ENCODE measurements at places on chromosomes 1 and 21.

GRCh38 chr1:186112280-186112679, 262.8 kb downstream of the TPR start:
- no peak for DNase-seq

- no peak for DNase-seq
Observed at GRCh38 chr1:184004935-184005334, 32.6 kb downstream of the COLGALT2 start.

GRCh38 chr1:2174348-2175054, 20.1 kb downstream of the FAAP20 start:
- DNase-seq, result peak; percentile 51

- no peak for DNase-seq
Observed at GRCh38 chr1:9655836-9656235, 4.3 kb downstream of the PIK3CD start.

- no peak for DNase-seq
Observed at GRCh38 chr21:38777531-38777930, 28.2 kb upstream of the ETS2 start.

DNA sequence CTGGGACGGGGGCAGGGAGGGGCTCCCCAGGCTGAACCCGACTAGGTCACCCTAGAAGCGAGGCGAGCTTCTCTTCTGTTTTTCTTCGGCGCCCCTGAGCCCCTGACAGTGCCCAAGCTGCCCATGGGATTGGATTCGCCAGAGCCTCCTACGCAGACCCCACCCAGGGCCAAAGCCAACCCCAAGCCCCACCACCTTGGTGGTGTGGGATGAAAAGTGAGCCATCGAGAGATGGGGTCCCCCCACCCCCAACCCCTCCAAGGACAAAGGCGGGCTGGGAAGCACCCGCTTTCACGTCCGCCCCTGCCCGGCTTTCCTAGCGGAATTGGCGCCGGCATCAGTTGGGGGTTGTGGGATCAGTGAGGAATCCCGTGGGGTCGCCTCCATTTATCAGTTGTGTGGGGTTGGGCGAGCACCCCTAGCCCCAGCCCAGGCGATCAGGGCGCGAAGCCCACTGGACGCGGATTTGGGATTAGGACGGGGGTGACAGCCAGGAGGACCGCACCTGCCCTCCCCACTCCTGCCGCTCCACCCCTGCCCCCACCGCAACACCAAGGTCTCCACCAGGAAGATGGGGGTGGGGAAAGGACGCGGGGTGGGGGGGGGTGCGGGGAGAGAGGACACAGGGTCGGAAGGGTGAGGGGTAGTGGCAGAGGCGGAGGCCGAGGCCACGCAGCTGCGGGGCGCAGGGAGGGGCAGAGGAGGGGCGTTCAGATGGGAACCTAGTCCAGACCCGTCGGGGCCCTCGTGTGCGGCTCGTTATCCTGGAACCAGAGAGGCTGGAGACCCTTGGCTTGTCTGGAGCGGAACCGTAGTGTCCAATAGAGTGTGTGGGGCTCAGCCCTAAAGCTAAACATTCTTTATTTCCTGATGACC, 4.4 kb downstream of the TSPEAR start:
- peak; percentile 4 for DNase-seq

DNA sequence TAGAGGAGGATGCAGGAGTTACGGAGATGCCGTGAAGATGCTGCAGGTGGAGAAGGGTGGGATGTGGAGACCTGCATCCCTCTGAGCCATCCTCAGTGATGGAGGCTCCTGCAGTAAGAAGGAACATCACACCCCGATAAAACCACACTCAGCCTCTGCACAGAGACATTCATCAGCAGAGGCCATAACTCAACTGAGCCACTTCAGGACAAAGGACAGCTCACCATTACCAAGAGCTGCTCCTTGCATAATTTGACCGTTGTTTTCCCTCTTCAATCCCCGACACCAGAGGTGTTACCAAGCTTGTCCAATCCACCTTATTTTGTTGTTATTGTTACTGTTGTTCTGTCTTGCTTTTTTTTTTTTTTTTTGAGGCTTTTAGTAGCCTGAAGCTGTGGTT, 543.9 kb downstream of the AJAP1 start:
- no peak for DNase-seq

GRCh38 chr1:14339288-14339687, 259.2 kb upstream of the KAZN start:
- no peak for DNase-seq

- no peak for DNase-seq
Observed at GRCh38 chr1:4086085-4086850, 186.2 kb upstream of the C1orf174 start.

- peak; percentile 50 for DNase-seq
Observed at GRCh38 chr1:15100121-15100879, 53.2 kb upstream of the TMEM51 start.

DNA sequence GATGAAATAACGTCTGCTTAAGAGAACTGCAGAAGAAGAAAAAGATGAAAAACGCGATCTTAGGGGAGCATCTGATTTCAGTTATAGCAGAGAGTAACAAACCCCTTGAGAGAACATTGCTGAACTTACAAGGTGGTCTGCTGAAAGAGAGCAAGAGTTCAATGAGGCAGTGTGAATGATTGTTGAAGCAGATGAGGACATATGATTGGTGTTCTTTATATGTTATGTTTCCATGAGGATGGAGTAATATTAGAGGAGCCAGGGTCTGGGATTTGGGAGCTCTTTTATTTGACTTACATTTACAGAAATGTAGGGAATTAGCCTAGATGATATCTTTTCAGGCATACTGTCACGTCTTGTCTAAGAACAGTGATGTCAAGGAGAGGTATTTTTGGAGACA, 1302.0 kb downstream of the KCNT2 start:
- DNase-seq, result no peak

- DNase-seq, result no peak
Observed at GRCh38 chr1:220040028-220040596, 6.2 kb downstream of the EPRS1 start.

GRCh38 chr21:38774586-38775285, 31.0 kb upstream of the ETS2 start:
- no peak for DNase-seq

DNA sequence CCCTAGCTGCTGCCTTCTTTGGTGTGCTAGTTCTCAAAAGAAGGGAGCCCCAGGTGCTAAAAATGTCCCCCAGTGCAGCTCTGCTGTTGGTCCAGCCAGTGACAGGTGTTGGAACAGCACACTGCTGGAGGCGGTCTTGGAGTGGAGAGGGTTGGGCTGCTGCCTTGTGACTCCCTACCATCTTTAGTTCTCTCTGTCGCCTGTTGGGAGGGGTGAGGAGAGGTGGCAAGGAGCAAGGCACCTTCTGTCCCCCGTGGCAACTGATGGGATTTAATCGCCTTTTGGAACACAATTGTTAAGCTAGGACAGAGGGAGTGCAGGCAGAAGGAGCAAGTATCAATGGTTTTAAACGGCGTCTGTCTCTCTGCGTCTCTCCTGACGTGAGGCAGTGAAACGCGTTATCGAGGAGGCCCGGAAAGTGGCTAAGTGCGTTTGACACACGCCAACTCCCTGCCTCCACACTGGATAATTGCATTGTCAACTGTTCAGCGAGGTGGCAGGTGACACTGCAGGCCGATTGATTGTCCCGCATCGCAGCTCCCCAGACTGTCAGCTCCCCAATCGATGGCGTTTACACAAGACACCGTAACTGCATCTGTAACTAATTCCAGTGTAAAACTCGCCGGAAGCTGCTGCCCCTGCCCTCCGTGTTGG, 34.0 kb downstream of the TMEM53 start:
- no peak for DNase-seq

GRCh38 chr1:67323087-67323486, 15.4 kb downstream of the IL12RB2 start:
- no peak for DNase-seq

DNA sequence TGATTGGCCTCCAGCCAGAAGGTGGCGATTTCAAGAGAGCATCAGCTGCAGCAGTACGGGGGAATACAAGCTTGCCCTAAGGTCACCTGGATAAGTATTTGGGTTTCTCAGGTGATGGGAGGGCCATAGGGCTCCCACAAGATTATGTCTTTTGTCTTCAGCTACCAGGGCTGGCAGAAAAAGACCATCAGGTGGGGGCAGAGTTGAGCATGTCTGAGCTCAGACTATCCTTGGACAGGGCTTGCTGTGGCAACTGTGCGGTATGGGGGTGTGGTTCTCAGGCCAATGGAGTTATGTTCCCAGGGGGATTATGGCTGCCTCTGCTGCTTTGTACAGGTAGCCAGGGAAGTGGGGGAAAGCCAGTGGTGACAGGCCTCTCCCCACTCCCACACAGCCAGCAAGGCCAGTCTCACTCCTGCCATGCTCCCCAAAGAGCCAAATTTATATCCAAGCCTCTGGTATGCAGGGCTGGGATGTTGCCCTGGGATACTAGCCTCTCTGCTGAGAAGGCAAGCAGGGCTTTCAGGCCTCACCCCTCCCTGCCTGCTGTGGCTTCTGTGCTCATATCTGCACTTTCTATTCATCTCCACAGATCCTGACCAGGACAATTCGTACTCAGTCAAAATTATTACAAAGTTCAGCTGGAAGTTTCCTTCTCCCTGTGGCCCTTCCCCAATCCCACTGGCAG, 26.6 kb upstream of the CD84 start:
- no peak for DNase-seq

DNA sequence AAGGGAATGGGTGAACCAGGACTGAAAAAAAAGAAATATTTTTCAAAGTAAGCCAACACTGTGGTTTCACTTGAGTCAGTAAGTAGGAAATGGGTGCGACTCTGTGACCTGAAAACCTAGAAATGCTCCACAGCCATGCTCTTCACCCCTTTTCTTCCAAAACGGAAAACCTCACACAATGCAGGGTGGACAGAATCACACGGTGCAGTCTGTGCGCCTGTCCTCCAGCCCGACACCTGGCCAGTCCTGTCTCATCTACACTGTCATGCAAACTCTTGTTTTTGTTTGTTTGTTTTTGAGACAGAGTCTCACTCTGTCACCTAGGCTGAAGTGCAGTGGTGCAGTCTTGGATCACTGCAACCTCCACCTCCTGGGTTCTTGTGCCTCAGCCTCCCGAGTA, 53.3 kb downstream of the B3GALT5 start:
- DNase-seq, result peak; percentile 9

DNA sequence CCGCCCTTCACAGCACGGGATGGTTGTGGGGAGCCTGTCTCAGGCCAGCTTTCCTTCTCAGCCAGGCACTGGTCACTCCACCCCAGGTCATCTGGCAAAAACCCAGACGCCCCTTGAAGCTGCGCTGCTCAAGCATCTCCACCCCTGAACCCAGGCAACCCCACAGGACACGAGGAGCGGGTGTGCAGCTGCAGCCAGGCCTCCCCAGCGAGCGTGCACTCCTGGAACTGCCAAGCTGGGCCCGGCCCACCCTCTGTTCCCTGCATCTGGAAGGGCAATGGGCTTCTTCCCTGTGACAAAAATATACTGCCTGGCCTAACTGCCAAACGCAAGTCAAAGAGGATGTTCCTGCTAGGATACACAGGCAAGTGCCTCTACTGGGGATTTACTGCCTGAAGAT, 39.7 kb downstream of the SLC66A1 start:
- no peak for DNase-seq

- DNase-seq, result no peak
Observed at GRCh38 chr1:10736634-10737586, 59.5 kb downstream of the CASZ1 start.

- DNase-seq, result no peak
Observed at GRCh38 chr1:85612704-85613361, 32.3 kb downstream of the CCN1 start.

- no peak for DNase-seq
Observed at GRCh38 chr1:183777328-183777727, 27.6 kb upstream of the RGL1 start.

GRCh38 chr1:173015629-173016028, 35.1 kb downstream of the TNFSF18 start:
- no peak for DNase-seq

GRCh38 chr1:165173818-165174217, 182.7 kb downstream of the LMX1A start:
- DNase-seq, result no peak

GRCh38 chr1:234583755-234584419, 26.1 kb downstream of the IRF2BP2 start:
- no peak for DNase-seq

DNA sequence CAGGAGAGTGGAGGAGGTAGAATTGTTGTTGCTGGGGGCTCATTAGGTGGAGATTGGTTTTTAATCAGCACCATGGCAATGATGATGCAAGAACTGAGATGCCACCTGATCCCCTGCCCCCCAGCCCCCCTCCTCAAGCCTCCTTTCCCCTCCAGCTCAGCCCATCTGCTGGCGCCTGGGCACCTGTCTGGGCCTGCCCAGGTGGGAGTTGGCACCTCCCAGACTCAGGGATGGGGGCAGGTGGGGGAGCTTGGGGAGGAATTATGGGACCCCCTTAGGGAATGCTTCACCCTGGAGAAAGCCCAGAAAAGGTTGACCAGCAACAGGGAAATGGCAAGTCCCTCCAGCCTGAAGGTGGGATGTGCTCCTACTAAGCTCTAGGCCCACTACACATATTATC, 1.5 kb upstream of the NHLH1 start:
- DNase-seq, result no peak

GRCh38 chr1:147897029-147897752, 5.4 kb upstream of the GJA8 start:
- no peak for DNase-seq

DNA sequence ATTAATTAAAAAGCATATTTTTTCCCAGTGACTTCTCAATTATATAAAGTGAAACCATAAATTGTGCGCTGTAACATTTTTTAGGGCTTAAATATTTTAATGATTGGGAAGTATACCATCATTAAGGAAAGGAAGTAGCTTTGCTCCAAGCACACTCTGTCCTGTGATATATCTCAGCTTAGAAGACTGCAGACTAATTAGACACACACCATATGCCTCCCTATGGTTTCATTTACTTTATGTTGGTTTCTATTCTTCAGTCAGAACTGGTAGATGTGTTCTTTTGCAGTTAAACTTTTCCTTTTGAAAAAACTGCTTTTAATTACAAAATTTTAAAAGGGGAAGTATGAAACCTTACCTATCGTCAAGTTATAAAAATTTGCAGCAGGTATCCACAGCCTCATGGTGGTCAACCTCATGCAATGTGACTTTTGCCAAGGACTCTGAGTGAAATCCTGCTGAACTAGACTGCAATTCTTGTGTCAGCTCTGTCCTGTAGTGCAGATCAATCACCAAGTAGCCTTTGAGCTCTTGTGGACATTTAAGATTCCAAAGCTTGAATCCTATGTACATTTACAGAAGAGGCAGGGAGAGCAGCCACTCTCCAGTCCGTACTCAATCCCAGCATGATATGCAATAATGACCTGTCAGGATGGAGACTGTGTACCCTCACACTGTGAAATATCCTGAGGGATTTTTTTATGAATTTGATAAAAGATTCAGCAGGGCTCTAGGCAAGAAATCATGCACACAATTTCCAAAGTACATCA, 149.1 kb downstream of the AMY1C start:
- DNase-seq, result no peak

GRCh38 chr1:64651841-64652240, 93.0 kb upstream of the RAVER2 start:
- DNase-seq, result no peak

DNA sequence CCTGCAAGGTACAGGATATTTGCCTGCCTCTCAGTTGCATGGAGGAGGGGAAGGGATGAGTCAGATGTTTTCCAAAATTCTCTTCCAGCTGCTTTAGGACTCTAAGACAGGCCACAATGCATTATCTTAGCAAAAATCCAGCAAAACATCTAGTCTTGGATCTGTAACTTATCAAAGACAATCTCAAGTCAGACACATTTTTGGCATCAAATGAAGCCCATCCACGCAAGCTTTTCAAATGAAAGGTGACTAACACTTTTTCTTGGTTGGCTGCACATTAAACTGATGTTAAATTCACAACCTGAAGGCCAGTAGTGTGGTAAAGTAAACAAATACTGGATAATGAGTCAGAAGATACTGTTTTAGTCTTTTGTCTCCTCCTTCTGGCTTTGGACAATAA, 21.3 kb downstream of the FAM78B start:
- DNase-seq, result no peak

- no peak for DNase-seq
Observed at GRCh38 chr1:187151555-187151954, 322.8 kb downstream of the PLA2G4A start.
